Kidney (tissue), 22 donors: ENCODE measurements at places on chromosomes 3 and 15. TPM values are rescaled to one million over a fixed set of nuclear protein-coding genes. Genes with fewer than 3 reads are reported as not detected.

GRCh38 chr3:171677706-171678105 lies 132.6 kb downstream of the PLD1 start:
- no peaks in the 10 kb centered on the region for H3K27me3 ChIP-seq
- no peak for DNase-seq
- no peaks in the 10 kb centered on the region for H3K4me1 ChIP-seq
- H3K27ac ChIP-seq: peak overlapping the region; percentile 52
- no peaks in the 10 kb centered on the region for H3K36me3 ChIP-seq

The TMEM207 gene
- total RNA-seq: not detected

- H3K27ac ChIP-seq: no peak overlapping the region
- peak; percentile 68 for DNase-seq
- H3K36me3 ChIP-seq: no peaks in the 10 kb centered on the region
- H3K4me3 ChIP-seq: no peak overlapping the region
These were observed 2.8 kb upstream of the CCDC9B start for GRCh38 chr15:40343512-40343911.

- no peak for DNase-seq
- no peaks in the 10 kb centered on the region for H3K4me1 ChIP-seq
- no peaks in the 10 kb centered on the region for H3K27me3 ChIP-seq
- no peak overlapping the region for H3K27ac ChIP-seq
These were observed 288.7 kb downstream of the SOX2 start for GRCh38 chr3:182000447-182000846.

DNA sequence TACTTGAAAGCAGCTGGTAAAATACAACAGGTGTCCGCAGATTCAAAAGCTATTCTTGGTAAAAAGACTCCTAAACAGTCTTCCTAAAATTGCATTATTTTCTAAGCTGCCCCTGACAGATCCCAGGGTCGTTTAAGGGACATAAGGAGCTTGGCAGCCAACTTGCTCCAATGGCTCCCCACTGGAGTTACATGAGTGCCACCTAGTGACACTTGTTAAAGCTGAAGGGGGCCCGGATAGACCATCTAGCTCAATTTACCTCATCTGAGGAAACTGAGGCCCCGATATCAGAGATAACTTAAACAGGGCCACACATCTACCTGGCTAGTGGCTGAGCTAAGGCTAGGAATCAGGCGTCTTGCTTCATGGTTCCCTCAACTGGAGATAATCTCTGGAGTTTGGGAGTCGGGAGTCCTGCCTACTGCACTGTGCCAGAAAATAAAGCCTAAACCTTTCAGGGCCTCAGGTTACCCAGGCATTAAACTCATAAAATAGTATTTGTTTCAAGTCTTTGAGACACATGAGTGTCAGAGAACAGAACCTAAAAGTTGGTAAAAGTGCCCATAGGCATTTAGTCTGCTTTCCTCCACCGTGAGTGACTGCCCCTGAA lies 6.5 kb upstream of the TBC1D23 start:
- no peak for DNase-seq
- H3K27me3 ChIP-seq: no peaks in the 10 kb centered on the region
- no peaks in the 10 kb centered on the region for H3K4me1 ChIP-seq
- no peaks in the 10 kb centered on the region for H3K36me3 ChIP-seq
- H3K27ac ChIP-seq: no peak overlapping the region
- H3K4me3 ChIP-seq: no peak overlapping the region

DNA sequence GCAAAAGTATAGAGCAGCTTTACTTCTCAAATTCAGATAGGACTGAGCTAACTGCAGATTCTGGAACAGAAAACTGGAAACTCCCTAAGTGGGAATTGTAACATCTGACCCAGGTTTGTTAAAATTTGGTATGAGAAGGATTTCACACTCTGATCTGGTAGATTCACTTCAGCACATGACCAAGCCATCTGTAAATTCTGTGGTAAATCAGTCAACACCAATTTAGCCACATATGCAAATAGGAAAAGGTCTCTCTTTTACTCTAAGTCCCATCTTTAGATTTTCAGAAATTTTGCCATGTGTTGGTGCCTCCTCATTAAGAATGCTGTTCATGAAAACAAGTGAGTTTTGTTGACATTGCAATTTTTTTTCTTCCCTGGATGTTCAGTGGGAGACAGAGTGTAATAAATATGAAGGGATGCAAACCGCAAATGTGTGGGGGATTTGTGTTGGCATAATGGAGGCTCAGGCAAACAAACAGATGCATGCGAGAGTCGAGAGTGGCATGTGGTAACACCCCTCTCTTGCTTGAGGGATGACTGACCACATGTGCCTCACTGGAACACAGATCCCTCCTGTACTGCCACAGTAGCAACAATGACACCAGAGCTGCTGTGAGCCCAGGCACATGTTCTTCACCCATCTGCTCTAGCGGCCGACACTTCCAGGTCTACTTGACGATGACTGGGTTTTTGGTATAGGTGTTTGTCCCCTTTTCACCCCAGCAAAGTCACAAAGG lies 146.6 kb downstream of the FEZF2 start:
- no peak overlapping the region for H3K27ac ChIP-seq
- H3K4me3 ChIP-seq: no peak overlapping the region
- H3K27me3 ChIP-seq: no peaks in the 10 kb centered on the region
- no peaks in the 10 kb centered on the region for H3K36me3 ChIP-seq
